ENCODE measurements at places on chromosomes 1 and 21. TPM values are rescaled to one million over a fixed set of nuclear protein-coding genes. Genes with fewer than 3 reads are reported as not detected.

- no peak for DNase-seq
Measured at GRCh38 chr1:187844313-187844712, 1015.6 kb downstream of the PLA2G4A start.

DNA sequence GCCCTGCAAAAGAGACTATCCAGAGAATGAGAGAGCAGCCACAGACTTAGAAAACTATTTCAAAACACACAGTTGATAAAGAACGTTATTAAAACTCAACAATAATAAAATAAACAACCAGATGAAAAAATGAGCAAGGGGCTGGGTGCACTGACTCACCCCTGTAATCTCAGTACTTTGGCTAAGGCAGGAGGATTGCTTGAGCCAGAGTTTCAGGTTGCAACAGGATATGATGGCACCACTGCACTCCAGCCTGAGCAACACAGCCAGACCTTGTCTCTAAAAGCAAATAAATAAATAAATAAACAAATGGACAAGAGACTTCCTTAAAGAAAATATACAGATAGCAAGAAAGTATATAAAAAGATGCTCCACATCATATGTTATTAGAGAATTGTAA lies 144.6 kb downstream of the LRRIQ3 start:
- no peak for DNase-seq

DNA sequence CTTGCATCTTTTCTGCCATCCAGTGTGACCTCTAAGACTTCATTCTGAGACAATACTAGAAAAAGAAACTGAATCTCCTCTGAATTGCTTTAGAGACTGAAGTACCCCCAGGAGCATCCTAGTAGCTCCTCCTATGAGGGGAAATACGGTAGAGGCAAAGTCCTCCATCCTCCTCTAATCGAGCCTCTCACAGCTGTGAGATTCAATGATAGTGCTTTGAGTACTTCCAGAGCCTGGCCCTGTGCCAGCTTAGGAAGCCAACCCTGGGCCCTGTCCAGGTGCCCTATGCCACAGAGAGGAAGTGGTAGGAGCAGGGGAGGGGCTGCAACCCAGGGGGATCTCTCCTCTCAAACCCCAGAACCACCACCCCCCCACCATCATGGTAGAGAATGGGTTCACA lies 10.7 kb downstream of the RORC start:
- DNase-seq, result no peak

GRCh38 chr1:15028616-15029015 lies 124.9 kb upstream of the TMEM51 start:
- DNase-seq, result no peak

DNA sequence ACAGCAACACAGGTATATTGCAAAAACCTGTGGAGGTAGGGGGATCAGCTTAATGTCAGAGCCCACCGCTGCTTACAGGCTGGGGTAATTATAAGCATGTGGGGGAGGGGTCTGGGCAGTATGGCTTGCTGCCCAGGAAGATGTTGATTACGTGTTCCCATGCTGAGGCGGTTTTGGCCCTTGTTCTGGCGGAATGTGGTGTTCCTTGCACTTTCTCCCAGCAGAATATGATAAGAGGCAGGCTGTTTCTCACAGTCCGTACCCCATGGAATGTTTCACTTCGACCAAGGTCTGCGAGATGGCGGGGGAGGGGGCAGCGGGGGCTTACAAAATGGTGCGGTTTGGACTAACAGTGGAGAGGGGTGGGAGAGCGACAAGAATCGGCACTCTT lies 9.8 kb upstream of the HPCAL4 start:
- DNase-seq, result peak; percentile 48

DNA sequence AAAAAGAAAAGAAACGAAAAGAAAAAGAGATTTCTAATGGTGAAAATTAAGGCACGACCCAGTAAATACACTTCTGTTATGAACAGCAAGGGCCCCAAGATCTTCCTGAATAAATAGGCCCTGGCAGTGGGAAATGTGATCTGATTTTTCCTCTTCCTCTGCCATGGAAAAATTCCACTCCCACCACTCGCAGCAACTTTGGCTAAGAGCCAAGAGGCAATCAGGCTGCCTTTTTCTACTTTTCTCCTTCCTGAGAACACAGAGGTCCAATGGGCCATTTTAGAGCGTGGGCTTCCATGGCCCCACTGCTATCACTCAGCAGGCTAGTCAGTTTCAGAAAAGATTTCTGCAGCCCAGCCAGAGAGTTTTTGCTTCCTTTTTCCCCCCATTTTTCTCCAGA lies 33.7 kb upstream of the AK4 start:
- DNase-seq, result no peak

DNA sequence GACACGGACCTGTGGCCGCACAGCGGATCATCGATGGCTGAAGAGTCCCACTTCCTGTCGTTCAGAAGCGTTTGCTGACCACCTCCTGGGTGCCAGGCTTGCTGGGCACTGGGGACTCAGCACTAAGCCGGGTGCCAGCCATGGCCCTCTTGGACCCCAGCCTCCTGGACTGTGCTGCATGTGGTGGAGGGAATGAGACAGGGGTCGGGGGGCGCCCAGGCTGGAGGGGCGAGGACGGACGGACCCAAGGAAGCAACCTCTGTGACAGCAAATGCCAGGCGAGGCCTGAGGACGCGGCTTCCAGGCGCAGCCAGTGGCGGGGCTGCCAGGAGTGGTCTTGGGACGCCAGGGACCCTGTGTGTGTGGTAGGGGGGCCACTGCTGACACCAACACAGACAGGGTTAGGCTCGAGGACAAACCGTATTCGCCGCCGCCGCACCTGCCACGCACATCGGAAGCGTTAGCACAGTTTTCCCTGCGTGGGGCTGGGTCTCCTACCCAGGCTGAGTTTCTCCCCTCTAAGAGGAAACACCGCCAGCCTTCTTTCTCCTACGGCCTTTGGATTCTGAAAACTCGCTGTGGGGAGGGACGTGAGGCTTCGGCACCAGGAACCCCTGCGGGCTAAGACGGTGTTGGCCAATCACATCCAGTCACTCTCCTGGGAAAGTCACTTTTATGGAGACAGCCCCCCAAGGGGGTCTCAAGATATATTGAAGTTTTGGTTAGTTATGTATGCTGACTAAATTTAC lies 3.1 kb upstream of the MXRA8 start:
- no peak for DNase-seq

- DNase-seq, result no peak
Measured at GRCh38 chr1:3034728-3035562, 13.7 kb downstream of the ACTRT2 start.

DNA sequence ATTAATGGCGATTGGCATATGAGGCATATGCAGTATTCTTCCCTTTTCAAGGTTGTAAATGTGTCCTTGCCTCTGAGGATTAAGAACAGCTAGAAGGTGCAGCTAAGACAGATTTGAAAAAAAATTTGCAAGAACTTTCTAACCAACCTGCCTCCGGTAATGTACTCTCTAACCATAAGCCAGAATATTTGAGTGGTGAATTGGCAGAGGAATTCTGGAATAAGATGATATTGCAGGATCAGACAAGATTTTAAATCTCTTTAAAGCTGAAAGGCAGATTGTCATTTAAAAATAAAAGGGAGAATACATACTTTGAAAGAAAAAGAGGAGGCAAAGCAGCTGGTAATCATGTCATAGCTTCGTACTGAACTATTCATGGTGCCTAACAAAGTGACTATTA lies 29.2 kb downstream of the MROH9 start:
- DNase-seq, result no peak

GRCh38 chr1:210598135-210598652 lies 269.5 kb downstream of the HHAT start:
- no peak for DNase-seq

GRCh38 chr1:241063276-241063675 lies 293.7 kb downstream of the RGS7 start:
- no peak for DNase-seq

GRCh38 chr1:224592636-224593582 lies 23.2 kb upstream of the CNIH3 start:
- no peak for DNase-seq

DNA sequence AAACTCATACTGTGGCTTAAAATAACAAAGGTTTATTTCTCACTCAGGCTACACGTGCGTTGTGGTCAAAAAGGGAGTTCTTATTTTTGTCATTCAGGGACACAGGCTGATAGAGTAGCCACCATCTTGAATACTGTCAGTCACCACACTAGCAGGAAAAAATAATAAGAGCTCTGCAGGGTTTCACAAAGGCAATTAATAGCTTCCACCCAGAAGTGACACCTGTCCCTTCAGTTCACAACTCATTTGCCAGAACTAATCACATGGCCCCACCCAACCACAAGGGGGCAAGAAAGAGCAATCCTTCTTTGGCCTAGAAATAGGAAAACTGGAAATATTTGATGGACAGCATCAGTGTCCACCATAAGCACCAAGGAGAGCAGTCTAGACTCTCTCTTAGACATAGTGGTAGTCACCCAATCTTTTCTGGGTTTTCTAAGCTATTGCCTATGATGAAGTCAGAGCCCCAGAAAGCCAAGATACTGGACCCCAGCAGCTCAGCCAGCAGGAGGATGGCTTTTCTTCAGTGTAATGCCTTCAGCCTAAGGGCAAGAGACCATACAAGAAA lies 8.2 kb downstream of the HAPLN2 start:
- no peak for DNase-seq

- DNase-seq, result no peak
Measured at GRCh38 chr1:16248007-16248436, 11.0 kb upstream of the CPLANE2 start.

The AQP10 gene
- 1.00 TPM for total RNA-seq

The NBPF10 gene
- 6.3 TPM for total RNA-seq

The STUM gene
- total RNA-seq, result 0.07 TPM

The HPDL gene
- total RNA-seq, result 2.4 TPM

The MAP1LC3C gene
- 0.42 TPM for total RNA-seq

The GPR161 gene
- 34.6 TPM for total RNA-seq

The ADGRL2 gene
- 83.4 TPM for total RNA-seq
